Fibroblast of skin of abdomen (primary cell): ENCODE measurements at places on chromosomes 3 and 15.

GRCh38 chr3:7423036-7423435 is 562.1 kb downstream of the GRM7 start:
- no peak for DNase-seq

GRCh38 chr3:170761103-170761502 is 108.9 kb downstream of the RPL22L1 start:
- no peak for DNase-seq

GRCh38 chr3:99895703-99896441 is 78.2 kb downstream of the CMSS1 start:
- peak; percentile 99 for DNase-seq

- DNase-seq = no peak
Measured at GRCh38 chr3:101898752-101899169, 49.4 kb downstream of the NFKBIZ start.

GRCh38 chr3:129077222-129077621 is 16.6 kb downstream of the GP9 start:
- DNase-seq = no peak

DNA sequence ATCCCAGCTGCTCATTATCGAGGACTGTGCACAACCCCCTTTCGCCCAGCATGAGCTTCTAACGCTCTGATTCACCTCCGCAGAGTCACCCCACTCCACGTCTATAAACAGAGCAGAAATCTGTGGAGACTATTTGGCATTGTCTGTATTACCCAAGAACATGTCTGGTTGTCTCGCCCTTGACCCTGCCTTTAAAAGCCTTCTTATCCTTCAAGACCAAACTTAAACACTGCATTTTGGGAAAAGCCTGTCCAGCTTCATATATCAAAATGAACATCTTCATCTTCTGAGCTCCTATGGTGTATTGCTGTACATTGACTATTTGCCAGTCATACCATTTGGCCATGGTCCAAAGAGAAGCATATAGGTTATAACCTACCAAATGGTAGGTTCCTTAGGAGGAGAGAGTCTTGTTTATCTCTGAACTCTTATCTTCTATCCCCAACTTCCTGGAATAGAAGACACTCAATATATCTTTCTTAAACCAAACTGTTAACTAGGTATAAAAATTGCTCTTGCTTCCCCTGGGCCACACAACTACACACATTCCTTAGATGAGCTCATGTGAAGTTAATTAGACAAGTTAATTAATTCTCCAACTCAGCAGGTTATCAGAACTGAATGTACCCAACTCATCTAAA is 90.1 kb downstream of the FBN1 start:
- peak; percentile 90 for DNase-seq

DNA sequence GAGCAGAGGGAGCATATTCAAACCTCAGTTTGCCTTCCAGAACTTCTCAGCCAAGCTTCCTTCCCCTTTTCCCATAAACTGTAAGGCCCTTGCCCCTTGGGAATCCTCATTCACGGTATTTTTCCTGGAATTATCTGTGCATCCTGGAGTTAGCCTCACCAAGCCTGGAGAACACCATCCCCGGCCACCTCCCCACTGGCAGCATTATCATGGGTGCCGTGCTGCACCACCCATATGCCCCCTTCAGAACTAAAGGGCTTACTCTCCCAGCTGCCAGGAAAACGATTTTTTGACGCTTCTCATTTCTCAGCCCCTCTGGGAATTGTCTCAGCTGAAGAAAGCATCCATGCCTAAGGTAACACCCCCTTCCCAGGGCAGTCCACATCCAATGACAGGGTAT is 20.9 kb upstream of the TBC1D21 start:
- no peak for DNase-seq

DNA sequence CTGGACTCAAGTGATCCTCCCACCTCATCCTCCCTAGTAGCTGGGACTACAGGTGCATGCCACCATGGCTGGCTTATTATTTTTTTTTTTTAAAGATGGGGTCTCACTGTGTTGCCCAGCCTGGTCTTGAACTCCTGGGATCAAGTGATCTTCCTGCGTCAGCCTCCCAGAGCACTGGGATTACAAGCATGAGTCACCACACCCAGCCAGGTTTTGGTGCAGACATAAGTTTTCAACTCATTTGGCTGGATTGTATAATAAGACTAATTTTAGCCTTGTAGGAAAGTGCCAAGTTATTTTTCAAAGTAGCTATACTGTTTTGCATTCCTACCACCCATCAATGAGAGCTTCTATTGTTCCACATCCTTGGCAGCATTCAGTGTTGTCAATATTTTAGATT is 32.1 kb downstream of the BUB1B start:
- peak; percentile 52 for DNase-seq

- no peak for DNase-seq
Measured at GRCh38 chr3:168977716-168978374, 685.7 kb downstream of the MECOM start.

DNA sequence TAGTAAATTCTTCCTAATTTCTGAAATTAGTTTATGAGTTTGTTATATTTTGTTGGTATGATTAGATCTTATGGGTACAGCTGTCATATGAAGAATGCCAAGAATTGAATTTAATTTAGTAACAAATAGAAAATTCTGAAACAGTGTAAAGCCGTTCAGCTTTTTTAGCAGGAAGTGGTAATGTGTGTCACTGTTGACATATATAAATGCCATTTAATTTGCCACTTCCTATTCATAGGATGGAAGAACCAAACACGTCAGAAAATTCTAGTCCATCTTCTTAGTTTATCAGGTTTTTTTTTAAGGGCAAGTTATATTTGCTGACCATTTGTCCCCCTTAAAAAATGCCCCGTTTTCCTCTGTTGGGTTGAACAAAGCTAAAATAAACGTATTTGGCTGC is 43.0 kb downstream of the RAB8B start:
- no peak for DNase-seq

- no peak for DNase-seq
Measured at GRCh38 chr3:188231456-188231855, 77.5 kb downstream of the LPP start.

- DNase-seq = peak; percentile 97
Measured at GRCh38 chr3:190385731-190386688, 2.0 kb upstream of the CLDN16 start.

DNA sequence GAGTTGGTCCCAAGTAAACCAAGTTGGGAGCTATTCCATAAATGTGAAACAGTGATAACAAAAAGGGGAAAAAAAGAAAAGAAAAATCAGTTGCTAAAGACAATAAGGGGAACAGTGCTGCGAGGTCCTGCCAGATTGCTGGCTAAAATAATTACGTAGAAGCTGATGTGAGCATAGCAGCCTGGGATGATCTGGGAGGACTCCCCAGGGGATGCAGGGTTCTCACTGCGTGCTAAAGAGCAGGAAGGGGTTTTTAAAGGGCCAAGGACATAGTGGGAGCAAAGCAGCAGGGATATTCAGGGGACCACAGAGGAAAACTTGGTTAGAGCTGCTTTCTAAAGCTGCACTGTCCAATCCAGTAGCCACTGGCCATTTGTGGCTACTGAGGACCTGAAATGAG is 133.0 kb upstream of the UMPS start:
- DNase-seq = no peak

GRCh38 chr15:62925875-62926274 is 116.7 kb upstream of the TPM1 start:
- DNase-seq = no peak

DNA sequence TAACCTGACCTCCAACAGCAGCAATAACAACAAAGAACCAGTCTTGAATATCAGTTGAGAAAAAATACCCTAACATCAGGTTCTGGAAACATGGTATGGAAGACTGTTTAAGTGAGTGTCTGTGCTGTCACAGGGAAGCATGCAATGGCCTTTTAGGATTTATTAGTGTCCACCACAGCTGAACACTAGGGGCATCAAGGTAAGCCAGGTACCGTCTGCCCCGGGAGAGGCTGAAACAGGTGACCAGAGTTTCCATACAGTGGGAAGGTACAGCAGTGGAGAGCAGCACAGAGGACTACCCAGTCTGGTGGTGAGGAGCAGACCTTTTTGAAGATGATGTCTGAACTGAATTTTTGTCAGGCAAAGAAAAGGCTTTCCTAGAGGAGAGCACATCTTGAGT is 18.4 kb downstream of the ZDHHC23 start:
- no peak for DNase-seq
